ENCODE measurements at places on chromosomes 6 and 20.
A peak's percentile ranks its signal among the peaks of the same experiment; 100 is the strongest.

- DNase-seq: peak; percentile 23
Measured at GRCh38 chr20:36273414-36274180, 32.5 kb upstream of the DLGAP4 start.

DNA sequence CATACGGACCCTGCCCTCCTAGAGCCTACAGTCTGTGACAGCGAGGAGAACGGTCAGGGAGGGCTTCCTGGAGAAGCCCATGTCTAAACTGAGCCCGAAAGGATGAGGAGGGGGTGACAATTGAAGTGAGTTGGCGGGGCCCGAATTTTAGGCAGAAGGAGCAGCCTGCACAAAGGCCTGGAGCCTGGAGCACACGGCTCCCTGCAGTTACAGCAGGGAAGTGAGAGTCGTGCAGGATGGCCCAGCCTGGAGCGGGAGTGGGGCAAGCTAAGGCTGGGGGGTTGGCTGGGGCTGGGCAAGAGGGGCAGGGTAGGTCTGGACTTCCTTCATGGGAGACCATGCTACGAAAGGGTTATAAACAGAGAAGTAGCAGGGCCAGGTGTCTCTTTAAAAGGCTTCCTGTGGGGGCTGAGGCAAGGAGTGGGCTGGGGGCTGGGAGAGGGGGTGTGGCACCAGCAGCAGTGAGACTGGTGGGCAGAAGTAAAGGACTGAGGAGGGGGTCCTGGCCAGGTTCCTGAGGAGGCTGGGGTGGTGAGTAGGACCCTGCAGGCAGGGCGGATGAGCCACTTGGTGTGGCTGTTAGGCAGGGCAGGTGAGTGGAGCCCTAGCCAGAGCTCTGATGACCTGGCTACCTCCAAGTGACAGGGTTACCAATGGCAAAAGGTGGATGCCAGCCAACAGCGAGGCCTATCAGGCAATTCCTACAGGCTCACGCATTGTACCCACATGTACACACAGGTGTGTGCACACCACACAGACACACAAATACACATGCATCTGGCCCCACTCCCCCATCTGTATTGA lies 119.2 kb downstream of the MRPL14 start:
- DNase-seq: no peak

DNA sequence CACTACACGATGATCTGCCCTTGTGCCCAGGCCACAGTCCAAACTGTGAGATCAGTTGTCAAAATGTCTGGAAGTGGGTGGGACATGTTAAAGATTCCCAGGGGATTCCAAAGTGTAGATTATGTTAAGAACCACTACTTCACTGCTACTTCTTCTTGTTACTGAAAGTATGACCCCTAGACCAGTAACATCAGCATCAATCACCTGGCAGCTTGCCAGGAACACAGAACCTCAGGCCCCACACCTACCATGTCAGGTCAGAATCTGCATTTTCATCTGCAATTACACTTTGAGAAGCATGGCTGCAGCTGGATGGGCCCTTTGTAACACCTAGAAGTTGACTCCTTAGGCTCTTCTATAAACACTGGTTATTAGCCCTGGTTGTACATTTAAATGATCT lies 36.1 kb downstream of the RFPL4B start:
- DNase-seq: no peak

DNA sequence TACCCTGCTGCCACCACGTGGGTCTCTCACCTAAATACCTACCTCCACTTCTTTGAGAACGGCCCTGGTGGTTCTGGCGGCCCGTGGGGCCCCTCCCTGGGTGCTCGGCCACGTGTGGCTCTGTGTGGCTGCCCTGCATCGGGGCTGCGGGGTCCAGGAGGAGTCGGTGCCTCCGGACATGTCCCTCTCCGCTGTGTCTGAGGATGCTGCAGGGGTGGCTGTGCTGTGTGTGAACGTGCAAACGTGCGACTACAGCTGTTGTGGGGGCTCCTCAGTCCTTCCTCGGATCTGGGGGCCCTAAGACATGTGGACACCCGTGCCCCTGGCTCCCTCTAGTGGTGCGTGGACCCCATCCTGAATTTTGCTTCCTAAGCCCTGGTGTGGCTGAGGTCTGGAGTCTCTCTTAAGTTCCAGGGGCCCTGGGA lies 691.8 kb downstream of the QKI start:
- no peak for DNase-seq

DNA sequence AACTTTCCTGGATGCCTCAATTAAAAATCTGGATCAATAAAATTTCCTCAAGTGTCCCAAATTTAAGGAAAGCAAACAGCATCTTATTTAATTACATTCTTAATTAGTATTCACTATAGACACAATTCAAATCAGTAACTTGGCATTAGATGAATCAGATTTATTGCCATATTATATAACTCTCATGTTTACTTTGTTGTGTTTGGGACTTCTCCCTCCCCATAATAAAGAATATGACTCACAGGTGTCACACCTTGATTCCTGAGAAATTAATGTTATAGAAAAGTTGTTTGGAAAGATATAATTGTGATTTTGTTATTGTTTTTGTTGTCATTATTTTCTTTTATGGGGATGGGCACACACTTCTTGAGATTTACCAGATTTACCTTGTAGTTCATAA lies 18.4 kb downstream of the EYA4 start:
- no peak for DNase-seq

GRCh38 chr20:14219801-14220461 lies 117.5 kb downstream of the FLRT3 start:
- DNase-seq: peak; percentile 24

GRCh38 chr20:50646483-50646996 lies 44.8 kb downstream of the RIPOR3 start:
- DNase-seq: no peak

GRCh38 chr6:128710315-128710714 lies 172.6 kb upstream of the LAMA2 start:
- no peak for DNase-seq

DNA sequence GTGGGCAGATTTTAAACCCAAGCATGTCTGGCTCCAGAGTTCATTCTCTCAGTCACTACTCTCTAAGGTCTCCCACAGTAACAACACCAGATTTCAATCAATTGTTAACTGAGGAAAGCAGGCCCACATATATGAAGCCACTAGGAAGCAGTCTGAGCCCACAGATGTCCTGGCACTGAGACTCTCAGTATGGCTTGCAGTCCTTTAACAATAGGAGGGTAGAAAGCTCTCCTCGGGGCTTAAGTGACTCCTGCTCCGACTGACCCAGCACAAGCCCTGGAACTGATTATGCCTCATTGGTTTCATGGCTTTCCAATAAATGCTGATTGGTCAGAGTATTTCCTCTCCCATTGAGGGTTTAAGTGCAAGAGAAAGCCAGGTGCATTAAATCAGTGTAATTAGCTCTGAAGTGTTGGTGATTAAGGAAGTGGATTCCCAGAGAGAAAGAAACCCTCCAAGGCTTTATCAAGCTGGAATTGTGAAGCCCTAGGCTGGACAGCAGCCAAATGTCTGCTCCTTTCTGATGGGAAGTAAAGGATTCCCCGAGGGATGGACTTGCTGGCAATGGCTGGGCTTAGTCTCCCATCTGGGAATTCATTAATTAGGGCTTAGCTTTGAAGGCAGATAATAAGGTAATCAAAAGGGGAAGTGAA lies 76.6 kb upstream of the PROKR2 start:
- DNase-seq: no peak

DNA sequence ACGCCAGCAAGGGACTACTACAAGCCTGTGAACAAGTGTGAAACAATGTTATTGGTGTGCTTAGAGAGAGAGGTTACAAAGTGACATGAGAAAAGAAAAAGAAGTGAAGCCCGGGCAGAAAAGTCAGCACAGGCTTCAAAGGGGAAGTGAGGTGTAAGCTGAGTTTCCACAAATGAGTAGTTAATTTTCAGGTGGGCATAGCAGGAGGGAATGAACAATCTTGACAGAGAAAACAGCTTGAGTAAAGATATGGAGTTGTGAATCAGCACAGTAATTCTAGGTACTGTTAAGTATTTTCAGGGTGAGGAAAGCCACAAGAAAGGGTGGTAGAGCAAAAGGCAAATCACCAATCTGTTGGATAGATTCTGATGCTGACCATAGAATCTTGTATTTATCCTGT lies 4.3 kb downstream of the KCNQ5 start:
- DNase-seq: no peak

DNA sequence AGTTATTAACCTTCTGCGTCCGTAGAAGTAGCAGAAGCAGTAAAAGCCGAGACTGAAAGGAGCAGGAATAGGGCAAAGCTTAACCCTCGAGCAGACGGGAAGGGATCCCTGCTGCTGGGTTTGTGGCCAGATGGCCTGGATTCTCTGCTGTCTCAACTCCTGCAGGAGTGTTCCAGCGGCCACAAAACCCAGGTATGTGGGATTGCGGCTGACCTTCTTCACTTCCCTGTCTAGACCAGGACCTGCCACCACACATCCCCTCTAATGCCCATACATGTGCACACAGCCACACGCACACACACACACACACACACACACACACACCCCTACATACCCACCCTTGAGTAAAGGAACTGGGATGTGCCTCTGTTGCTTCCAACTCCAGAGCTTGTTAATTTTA lies 33.1 kb upstream of the TNFRSF21 start:
- DNase-seq: no peak

DNA sequence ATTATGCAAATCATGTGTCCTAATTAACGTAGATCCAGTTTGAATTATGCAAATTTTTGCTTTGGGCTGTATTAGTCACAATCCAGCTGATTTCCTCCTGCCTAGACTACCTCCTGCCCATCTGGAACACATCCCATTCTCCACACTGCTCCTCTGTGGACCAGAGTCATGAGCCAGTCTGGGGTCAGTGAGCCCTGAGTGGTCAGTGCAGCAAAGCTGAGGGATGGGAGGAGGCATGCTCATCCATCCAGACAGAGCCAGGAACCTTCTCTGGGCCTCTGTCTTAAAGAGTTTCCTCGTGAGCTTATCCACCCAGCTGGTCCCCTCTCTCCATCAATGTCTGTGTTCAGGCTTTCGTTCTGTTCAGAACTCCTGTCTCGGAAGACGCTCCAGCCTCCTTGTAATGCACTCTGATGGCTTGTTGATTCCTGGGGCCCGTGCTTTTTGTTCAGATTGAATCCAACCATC lies 747.8 kb downstream of the PTPRT start:
- DNase-seq: no peak

- DNase-seq: peak; percentile 33
Measured at GRCh38 chr6:52186480-52186879, 305 bp downstream of the IL17A start.

GRCh38 chr6:150203378-150203777 lies 60.5 kb downstream of the PPP1R14C start:
- DNase-seq: no peak
